ENCODE measurements at places on chromosomes 7 and 10.
A peak's percentile ranks its signal among the peaks of the same experiment; 100 is the strongest.

- no peak for DNase-seq
Measured at GRCh38 chr7:113000316-113001020, 86.2 kb downstream of the GPR85 start.

DNA sequence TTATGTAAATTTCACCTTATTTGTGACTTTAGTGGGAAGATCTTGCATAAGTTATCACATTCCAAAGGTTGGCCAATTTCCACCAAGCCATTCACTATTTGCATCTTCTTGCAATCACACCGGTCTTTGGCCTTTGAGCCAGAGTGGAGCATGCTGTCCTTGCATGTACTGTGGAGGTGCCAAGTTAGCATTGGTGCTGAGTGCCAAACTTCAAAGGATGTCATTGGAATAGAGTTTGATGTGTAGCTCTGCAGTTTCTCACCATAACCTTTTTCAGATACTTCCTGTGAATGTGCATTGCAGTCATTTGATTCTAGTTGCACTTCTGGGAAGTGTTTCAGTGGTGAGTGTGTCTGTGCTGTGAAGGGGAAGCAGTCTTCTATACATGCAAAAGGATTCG lies 620.6 kb downstream of the SUGCT start:
- DNase-seq: no peak

GRCh38 chr10:74417397-74417796 lies 266.4 kb downstream of the ADK start:
- DNase-seq: no peak

- no peak for DNase-seq
Measured at GRCh38 chr10:47249881-47250280, 50.1 kb upstream of the GDF10 start.

- DNase-seq: no peak
Measured at GRCh38 chr7:66508431-66508830, 120.2 kb upstream of the KCTD7 start.

DNA sequence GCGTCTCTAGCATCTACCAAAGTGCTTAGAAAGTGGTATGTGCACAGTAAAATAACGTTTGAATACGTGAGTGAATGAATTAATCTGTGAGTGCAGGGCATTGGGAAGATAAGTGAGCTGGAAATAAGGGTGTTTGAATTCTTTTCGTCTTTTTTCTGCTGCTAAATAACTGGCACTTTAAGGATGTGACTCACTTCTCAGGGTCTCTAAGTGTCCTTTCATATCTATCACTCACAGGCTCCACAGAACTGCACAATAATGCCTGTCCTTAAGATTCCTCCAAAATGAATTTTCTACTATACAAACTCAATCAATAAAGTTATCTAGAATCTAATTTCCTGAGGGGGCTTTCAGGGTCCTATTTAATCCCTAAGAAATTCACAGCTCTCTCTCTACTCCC lies 3.2 kb upstream of the DGKB start:
- no peak for DNase-seq

GRCh38 chr10:104329735-104330134 lies 8.5 kb downstream of the ITPRIP start:
- DNase-seq: no peak

DNA sequence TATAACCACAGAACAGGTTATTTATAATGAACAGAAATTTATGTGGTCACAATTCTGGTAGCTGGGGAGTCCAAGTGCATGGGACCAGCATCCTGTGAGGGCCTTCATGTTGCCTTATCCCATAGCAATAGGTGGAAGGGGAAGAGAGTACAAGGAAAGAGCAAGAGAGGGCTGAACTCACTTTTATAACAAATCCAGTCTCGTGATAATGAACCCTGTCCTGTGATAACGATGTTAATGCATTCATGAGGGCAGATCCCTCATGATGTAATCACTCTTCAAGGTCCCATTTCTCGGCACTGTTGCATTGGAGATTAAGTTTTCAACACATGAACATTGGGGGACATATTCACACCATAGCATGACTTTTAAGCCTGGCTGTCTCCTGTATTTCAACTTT lies 27.4 kb upstream of the CCDC7 start:
- DNase-seq: no peak

- DNase-seq: peak; percentile 10
Measured at GRCh38 chr10:4767033-4767814, 58.8 kb upstream of the AKR1E2 start.

- DNase-seq: no peak
Measured at GRCh38 chr10:29835055-29835454, 200.3 kb upstream of the SVIL start.

- no peak for DNase-seq
Measured at GRCh38 chr10:47137311-47137851, 162.6 kb upstream of the GDF10 start.

- no peak for DNase-seq
Measured at GRCh38 chr10:95291365-95292039, 699 bp upstream of the PDLIM1 start.

DNA sequence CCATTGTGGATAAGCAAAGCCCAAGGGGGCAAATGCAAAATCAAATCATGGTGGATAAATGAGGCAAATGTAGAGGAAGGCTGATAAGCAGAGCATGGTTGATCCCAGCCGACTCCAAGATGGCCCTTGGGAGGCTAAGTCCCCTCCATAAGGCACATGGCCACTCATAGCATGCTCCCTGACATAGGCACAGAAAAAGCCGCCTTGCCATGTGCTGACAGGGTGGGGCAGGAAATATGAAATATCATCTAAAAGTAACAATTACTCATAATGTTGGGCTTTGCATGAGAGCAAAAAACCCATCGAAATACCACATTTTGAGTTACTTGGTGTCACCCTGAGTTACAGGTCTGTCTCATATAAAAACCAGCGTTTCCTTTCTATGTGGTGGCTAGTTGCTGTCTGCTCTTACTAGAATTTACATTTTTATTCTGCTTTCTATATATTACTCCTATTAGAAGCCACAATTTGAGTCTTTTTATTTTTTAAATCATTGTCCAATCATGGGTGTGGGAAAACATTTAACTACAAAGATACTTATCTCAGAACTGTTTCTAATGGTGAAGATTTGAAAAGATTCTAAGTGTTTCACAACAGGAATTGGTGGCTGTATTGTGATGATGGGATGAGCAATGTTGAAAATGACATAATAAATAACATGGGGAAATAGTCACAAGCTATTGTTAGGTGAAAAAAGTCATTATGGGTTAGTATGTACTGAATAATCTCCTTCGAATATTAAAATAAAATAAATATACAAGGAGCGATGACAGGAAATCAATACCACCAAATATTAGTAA lies 102.7 kb downstream of the CUBN start:
- DNase-seq: peak; percentile 83

- DNase-seq: peak; percentile 39
Measured at GRCh38 chr7:111098011-111098925, 7.3 kb downstream of the LRRN3 start.

- DNase-seq: no peak
Measured at GRCh38 chr7:147146169-147146568, 1029.6 kb downstream of the CNTNAP2 start.

DNA sequence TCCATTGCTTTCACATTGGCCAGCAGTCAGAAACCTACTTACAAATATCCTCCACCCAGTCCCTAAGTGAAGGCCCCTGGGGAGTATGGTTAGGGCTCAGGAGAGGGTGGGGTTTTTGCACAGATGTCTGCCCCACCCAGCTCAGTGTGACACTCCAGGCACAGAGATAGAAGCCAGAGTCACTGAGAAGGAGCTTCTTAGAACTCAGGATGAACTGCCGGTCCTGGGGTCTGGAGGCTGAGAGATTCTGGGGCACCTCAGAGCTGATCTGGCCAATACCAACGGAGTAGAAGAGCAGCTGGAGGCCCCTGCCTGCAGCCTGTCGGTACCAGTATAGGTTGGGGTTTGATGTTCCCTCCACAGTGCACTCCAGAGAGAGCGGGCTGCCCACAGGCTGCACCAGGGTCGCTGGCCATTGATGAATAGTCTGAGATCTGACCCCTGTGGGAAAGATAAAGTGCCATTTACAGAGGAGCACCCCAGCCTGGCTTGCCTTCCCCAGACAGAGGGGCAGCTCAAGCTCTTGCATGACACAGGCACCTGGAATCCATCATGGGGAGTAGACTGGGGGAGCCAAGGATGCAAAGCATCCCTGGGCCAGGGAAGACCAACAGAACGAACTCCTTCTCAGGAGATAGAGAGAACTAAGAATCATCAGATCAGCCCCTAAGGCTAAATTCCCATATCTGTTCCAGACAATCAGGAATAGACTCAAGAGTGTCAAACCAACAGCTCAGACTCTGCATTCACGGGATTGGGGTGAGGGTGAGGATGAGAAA lies 41.9 kb downstream of the PRSS2 start:
- DNase-seq: no peak

DNA sequence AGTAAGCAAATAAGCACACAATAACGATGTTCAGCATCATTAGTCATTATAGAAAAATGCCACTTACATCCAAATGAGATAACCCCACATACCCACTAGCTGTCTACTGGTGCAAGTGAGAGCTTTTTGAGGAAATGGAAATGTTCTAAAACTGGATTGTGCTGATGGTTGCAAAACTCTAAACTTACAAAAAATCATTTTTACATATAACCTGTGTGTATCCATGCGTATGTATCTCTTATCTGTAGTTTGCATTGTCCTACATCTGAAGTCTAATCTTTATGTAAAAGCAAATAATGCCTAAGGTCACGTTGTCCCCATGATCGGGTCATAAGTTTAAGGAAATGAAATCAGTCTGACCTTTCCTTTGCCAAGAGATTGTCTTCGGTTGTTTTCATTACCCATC lies 81.6 kb upstream of the DNAJB6 start:
- no peak for DNase-seq

GRCh38 chr10:60237977-60238758 lies 151.5 kb downstream of the ANK3 start:
- DNase-seq: no peak

DNA sequence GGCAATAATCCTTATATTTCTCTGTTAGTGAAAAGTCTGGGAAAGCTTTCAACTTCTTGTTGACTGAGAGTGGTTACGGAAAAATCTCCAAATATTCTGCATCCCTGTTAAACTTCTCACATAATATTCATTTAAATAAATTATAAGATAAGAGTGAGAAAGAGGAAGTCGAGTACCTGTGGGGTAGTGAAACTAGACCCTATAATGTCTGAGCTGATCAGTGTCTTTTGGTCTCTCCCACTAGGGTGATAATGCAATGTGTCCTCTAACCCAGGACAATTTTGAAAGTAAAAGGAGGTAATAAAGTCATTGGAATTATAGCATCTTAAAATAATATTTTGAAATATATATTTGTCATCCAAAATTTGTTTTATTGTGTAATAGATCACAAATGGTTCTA lies 2.1 kb upstream of the AGR3 start:
- DNase-seq: no peak

- no peak for DNase-seq
Measured at GRCh38 chr7:49848211-49848841, 74.9 kb downstream of the VWC2 start.

DNA sequence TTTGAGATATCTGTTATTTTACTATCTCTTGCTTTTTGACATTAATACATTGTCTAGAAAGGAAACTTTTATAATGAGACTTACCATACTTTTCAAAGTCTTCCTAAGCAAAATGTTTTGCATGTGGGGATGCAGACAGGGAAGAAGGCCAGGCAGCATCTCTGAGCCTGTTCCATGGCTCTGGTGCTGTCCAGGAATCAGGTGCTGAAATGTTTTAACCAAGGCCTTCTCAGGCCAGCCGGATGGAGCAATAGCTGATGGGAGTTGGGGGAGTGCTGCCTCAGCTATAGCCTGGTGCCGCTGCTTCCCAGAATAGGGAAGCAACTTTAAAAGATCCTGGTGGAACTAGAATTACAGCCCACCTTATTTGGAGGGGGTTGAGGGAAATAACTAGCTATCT lies 38.5 kb downstream of the CRTAC1 start:
- no peak for DNase-seq

GRCh38 chr10:133325440-133326222 lies 11.1 kb downstream of the CALY start:
- no peak for DNase-seq

- no peak for DNase-seq
Measured at GRCh38 chr7:116970238-116970910, 17.1 kb downstream of the ST7 start.

Measured in central memory CD4-positive, alpha-beta T cell (primary cell).